Stimulated activated CD8-positive, alpha-beta memory T cell treated with anti-CD3 and anti-CD28 coated beads, Interleukin-7, amount 100 ng/mL, for 48 hours (primary cell): ENCODE measurements at places on chromosomes 6 and 20.

GRCh38 chr20:47561180-47561579, 59.5 kb downstream of the NCOA3 start:
- DNase-seq, result no peak

DNA sequence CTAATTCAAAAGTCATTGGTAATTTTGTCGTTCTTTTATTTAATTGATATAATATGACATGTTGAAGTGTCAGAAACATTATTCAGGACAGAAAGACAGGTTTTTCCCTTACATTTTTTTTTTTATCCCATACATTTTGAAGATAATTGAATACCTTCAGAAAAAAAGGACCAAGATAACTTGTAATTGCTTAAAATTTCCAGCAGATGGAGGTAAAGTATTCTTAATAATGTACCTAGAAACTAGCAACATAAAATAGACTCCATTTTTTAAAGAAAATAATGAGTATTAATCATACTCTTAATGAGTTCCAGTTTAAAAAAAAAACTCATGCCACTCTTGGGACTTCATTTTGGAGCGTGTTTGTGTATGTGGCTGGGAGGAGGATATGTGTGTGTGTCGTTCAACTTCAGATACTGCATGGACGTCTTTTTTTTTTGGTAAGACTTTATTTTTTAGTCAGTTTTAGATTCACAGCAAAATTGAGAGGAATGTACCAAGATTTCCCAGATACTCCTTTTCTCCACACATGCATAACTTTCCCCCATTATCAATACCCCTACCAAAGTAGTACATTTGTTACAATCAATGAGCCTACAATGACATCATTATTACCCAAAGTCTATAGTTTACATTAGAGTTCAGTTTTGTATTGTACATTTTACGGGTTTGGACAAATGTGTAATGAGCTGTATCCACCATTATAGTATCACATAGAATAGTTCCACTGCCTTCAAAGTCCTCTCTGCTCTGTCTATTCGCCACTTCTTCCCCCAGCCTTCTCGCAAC, 79.4 kb downstream of the ROS1 start:
- no peak for DNase-seq

GRCh38 chr6:72974276-72974675, 251.0 kb downstream of the KHDC1L start:
- no peak for DNase-seq

- DNase-seq, result peak; percentile 89
Observed at GRCh38 chr6:33299237-33299944, 649 bp upstream of the RGL2 start.

DNA sequence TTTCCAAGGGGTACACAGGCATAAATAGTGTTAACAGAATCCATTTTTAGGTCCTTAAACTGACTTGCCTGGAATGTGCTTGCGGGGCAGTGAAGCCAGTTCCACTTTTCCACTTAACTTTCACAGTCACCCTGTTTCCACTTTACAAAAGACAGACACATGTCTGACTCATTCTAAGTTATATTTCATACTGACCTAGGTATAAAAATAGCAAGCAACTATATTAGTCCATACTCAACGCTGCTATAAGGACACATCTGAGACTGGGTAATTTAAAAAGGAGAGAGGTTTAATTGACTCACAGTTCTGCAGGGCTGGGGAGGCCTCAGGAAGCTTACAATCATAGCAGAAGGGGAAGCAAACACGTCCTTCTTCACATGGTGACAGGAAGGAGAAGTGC, 88.2 kb downstream of the MTFR2 start:
- no peak for DNase-seq

DNA sequence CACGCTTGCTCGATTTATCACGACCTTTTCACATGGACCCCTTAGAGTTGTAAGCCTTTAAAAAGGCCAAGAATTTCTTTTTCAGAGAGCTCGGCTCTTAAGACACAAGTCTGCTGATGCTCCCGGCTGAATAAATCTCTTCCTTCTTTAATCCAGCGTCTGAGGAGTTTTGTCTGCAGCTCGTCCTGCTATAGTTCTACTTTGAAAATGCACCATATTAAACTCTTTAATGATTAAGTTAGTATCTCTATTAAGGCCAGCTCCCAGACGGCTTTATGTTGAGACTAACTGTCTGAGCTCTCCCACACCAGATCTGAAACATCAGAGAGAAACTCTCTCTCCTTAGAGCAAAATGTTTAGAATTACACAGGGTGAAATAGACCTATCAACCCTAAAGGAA, 18.0 kb upstream of the GSTA3 start:
- no peak for DNase-seq

GRCh38 chr6:14783594-14783993, 462.3 kb upstream of the JARID2 start:
- no peak for DNase-seq

DNA sequence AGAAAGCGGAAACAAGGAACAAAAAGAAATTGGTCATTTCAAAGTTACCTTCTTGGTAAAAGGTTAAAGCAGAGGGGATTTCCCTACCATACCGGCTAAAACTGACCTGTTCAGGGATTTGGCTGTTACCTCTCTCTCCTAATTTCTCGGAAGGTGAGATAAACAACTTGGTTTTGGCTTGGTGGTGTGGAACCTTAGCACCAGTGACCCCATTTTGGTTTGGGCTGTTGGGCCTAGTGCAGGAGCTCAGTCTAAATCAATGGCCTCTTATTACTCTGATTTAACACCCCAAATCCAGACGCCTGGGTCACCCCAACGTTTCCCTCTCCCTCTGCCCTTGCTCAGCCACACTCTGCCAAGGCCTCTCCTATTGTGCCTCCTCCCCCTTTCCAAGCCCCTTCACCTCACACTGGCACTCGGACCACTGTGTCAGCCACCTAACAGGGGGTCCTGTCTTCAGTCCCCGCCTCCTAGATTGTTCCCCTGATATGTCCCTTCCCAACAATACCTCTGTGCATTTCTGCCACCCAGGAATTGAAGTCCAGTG, 8.3 kb downstream of the NCR2 start:
- DNase-seq, result no peak

DNA sequence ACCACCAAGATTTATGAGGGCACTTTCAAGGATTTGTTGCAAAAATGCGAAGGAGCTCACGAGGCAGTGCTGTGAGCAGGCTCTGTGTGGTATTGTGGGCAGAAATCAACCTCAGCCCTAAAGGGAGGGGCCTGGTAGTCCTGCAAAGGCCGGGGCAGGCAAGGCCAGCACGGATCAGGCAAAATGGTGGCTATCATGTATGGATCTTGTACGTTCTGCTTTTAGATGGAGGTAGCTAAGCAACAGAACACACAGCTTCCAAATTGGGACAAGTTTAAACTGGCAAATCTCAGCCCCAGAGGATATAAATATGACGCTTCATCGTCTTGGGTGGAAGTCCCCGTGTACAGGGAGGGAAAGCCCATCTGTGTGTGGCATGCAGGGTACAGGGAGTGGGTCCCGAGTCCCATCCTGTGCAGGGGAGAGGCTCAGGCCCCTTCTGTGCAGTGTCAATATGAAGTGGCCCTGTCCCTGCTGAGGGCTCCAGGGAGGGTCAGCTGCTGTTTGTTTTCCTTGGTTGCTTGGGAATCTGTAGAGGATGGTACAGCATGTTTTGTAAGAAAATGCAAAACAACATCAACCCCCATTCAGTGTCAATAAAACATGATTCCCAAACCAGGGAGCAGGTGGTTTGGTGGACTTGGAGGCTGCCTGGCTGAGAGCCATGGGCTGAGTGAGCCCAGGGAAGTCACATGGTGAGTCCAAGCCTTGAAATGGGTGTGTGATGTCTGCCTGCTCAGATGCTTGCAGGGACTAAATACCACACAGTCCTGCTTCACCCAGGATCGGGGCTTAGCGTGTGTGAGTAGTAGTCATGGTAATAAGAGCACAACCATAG, 113.0 kb downstream of the SYCP2 start:
- no peak for DNase-seq

GRCh38 chr6:159761129-159761872, 544 bp upstream of the ACAT2 start:
- DNase-seq, result peak; percentile 5

- no peak for DNase-seq
Observed at GRCh38 chr6:6790393-6790792, 201.9 kb downstream of the LY86 start.

DNA sequence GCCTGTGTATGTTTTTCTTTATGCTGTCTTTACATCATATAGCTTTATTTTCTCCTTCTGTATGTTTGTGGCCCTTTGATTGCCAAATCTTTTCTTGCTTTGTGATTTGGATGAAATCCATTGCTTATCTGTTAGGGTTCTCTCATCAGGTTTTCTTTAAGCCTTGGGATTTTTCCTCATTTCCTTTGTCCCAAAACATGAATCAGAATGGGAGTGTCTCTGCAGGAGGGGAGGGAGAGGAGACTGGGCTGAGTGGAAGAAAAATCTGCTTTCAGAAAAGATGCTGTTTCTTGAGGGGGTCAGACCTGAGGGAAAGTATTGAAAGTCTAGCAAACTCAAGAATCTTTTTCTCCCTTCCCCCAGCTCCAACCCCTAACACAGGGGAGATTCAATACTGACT, 758.0 kb upstream of the MMS22L start:
- no peak for DNase-seq

- DNase-seq, result no peak
Observed at GRCh38 chr6:25681848-25682247, 29.8 kb downstream of the SCGN start.

GRCh38 chr6:99011151-99011550, 63.4 kb upstream of the FBXL4 start:
- no peak for DNase-seq

- DNase-seq, result no peak
Observed at GRCh38 chr6:13687917-13688351, 23.7 kb downstream of the RANBP9 start.

DNA sequence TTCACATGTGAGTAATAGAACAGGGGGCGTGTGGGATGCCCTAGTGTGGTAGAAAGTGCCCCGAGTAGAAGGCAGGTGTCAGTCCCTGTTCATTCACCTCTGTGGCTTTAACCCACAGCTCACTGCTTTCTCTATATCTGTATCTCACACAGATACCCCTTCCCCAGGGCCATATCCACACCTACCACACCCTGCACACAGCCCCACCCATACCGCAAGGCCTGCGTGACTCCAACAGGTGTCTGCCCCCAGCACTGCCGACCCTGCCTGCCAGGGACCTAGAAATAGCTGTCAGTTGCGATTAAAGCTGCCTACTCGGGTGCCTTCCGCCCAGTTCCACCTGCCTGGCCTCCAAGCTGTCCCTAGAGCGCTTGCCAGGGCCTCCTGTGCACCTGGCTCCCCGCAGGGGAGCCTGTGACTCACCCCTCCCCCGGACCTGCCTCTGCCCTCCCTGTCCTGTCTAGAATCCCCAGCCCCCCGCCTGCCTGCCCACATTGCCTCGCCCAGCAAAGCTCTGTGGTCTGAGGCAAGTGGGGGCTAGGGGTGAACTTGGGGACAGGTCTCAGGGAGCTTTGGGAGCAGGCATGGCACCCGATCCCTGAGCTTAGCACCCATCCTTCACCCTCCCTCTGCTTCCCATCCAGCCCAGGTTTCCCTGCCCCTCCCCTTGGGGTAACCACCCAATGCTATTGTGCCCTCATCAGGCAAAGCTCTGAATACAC, 38.3 kb upstream of the ID1 start:
- DNase-seq, result no peak

- no peak for DNase-seq
Observed at GRCh38 chr6:138234363-138234762, 16.1 kb upstream of the PBOV1 start.

GRCh38 chr6:131038597-131039344, 24.3 kb downstream of the EPB41L2 start:
- DNase-seq, result no peak

DNA sequence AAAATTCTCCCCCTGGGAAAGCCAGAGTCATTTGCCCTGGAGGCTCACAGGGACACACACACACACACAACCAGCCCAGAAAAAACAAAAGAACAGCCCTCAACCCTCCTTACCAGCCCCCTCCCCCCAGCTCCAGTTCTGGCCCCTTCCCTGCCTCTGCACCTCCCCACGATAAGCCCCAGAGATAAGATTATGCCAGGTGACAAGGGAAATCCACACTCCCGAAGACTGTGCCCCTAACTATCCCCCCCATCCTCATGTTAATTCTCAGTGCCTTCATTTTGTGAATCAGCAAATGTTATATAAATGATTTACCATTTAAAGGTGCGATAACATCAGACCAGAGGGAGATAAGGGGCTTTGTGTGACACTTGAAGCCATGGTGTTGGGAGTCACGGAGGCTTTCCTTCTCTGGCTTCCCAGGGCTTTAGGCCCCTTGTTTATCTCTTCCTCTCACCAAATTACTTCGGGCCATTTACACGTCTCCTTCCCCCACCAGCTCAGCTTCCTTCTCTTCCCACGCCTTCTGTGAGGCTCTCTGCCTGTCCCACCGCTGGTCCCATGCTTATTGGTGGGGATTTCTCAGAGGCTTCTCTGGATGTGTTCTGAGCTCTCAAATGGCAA, 12.5 kb upstream of the FOXC1 start:
- no peak for DNase-seq

DNA sequence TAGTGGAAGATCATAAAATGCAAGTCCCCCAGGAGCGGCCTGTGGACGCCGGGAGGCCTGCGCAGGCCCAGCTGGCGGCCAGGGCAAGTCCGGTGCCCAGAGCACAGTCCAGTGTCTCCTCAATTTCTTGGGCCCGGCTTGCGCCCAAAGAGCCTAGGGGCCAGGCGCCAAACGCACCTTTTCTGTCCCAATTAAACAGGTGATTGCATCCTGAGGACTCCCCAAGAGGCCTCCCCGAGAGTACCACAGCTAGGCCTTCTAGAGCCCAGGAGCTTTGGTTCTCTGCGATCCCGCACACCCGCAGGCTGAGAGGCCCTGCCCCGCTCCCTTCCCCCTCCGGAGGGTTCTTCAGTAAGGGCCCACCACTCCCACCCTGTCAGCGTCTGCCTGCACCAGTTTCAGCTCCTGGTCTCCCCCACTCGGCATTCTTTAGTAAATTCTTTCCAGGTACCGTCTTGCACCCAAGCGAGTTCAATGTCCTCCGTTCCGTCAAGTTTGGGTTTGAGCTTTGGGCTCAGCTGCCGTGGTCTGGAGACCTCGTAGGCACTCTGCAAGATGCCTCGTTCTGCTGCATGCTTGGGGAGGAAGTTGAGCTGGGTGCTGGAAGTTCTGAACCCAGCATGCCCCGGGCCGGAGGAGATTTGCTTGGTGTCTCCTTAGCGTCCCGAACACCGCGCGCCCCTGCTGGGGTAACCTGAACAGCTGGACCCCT, 3.9 kb upstream of the NKX2-2 start:
- DNase-seq, result no peak

DNA sequence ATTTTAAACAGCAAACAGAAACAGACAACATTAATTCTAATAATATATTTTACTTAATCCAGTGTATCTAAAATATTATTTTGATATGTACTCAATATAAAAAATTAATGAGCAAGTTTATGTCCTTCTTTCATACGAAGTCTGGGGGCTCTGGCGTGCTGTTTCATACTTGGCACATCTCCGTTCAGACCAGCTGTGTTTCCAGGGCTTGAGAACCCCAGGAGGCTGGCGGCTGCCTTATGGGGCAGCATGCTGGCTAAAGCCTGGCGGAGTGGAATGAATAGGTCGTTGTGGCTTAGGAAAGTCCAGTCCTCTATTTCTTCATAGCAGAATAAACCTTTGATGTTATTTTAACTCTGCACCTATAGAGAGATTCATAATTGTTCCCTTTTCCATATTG, 43.3 kb downstream of the DUSP22 start:
- DNase-seq, result no peak
